ENCODE measurements at places on chromosomes 5 and 9.

DNA sequence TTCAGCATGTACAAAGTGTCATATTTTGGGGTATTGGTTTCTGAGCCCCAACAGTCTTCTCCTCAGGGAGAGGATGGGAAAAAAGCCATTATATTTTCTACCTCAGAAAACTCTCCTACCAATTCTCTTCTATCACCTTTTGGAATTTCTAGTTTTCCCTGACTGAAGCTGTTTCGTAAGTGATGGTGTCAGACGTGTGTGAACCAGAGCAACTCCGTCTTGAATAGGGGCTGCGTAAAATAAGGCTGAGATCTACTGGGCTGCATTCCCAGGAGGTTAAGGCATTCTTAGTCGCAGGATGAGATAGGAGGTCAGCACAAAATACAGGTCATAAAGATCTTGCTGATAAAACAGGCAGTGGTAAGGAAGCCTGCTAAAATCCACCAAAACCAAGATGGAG, 197.3 kb upstream of the C9orf72 start:
- no peak for DNase-seq

GRCh38 chr9:108188976-108189375, 666.8 kb downstream of the ACTL7B start:
- DNase-seq = no peak

GRCh38 chr9:93300175-93300572, 116.2 kb downstream of the WNK2 start:
- DNase-seq = no peak

GRCh38 chr9:69696802-69697201, 24.6 kb upstream of the APBA1 start:
- DNase-seq = no peak

DNA sequence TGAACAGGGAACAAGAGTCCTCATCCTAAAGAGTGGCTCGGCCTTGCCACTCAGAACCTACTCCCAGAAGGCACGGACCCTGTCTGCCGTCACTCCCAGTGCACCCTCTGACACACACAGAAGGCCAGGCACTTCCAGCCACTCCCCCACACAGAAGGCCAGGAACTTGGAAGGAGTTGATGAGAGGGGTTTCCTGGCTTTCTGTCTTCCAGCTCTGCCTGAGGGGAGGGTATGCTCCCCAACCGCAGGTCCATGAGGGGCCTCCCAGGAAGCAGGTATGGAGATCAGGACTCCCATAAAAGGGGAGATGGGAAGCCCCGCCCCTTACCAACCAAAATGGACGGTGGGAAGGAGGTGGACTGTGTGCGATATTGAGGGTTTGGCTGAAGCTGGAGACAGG, 247.6 kb upstream of the IRX4 start:
- no peak for DNase-seq

GRCh38 chr9:72538921-72539702, 17.7 kb downstream of the TMC1 start:
- no peak for DNase-seq

DNA sequence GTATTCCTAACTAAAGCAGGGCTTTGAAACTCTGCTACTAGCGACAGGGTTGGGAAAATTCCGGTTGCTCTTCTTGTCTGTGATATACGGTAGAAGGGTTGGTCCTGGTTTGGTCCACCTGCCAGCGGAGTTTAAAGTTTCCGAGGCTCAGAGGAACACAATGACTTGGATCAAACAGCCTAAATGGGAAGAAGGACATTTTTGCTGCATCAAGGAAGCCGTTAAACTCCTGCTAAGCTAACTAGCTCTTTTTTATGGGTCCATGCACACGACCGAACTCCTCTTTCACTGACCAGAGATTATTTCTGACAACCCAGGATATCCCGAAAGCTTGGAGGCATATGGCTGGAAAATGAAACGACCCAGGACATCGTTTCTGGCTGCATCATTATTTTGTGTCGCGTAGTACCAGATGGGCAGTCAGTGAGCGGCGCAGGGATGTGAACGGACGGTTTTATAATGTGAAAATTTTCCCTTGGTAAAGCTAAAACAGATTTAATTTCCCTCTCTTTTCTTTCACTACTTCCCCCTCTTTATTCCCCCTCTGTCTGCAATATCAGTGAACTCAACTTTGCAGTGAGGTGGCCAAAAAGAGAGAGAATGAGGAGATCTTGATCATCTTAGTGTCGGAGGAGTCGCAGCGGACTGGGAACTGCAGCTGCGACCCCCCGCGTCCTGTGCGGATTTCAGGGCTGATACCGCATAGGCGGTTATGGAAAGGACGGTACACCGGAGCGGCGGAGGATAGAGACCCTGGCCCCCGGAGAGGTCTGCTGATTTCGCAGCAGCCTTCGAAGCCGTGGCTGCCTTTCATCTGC, at the start of gene LURAP1L:
TSS of gene LURAP1L (plus strand) at position 160 of the 818 bp plus-strand sequence. CDS start 696 bp downstream, outside the sequence.
- DNase-seq = peak; percentile 30

DNA sequence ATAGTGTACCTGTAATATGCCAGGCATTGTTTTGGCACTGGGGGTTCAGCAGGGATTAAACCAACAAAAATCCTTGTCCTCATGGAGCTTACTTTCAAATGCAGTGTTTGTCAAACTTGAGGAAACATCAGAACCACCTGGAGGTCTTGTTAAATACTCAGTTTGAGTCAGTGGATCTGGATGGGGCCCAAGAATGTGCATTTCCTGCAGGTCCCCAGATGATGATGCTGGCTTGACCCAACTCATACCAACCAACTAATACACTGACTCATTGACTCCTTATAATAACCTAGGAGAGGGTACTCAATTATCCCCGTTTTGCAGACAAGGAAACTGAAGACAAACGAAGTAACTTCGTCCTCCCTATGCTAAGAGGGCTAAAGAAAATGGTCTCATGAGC, 11.3 kb downstream of the WWC1 start:
- DNase-seq = no peak

- DNase-seq = no peak
Observed at GRCh38 chr9:110146373-110146772, 61.6 kb downstream of the C9orf152 start.

- DNase-seq = no peak
Observed at GRCh38 chr5:171898386-171898785, 108.1 kb downstream of the FBXW11 start.

GRCh38 chr5:17620627-17621026, 10.4 kb downstream of the TAF11L12 start:
- no peak for DNase-seq

GRCh38 chr5:72441862-72442540, 65.2 kb downstream of the ZNF366 start:
- DNase-seq = no peak

- peak; percentile 41 for DNase-seq
Observed at GRCh38 chr9:35490155-35490909, 421 bp downstream of the RUSC2 start.

GRCh38 chr9:89801341-89801740, 196.5 kb downstream of the GADD45G start:
- DNase-seq = no peak

DNA sequence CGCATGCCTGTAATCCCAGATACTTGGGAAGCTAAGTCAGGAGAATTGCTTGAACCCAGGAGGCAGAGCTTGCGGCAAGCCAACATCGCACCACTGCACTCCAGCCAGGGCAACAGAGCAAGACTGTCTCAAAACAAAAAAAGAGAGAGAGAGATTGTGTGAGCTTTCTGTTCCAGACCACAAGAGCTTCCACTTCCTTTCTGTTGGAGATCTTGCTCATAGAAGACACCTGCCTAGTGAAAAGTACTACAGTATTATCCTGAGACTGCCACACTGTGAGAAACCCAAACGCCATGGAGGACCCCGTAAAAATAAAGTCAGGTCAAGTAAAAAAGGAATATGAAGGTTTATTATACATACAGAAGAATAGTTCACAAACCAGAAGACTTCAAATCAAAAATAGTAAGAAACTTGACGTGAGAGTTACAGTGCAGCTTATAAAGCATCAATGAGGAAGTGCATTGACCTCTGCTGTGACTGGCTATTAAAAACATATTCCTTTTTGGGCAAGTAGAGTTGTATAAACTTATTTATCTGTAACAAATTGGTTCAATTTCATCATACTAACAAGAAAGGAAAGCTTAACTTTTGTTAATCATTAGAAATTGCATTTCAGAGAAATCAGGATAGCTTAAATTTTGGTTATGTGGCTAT, 4.3 kb upstream of the EMB start:
- DNase-seq = peak; percentile 63

GRCh38 chr9:92620845-92621244, 49.1 kb downstream of the IPPK start:
- peak; percentile 13 for DNase-seq

- no peak for DNase-seq
Observed at GRCh38 chr9:133405508-133406438, 12.0 kb downstream of the REXO4 start.

DNA sequence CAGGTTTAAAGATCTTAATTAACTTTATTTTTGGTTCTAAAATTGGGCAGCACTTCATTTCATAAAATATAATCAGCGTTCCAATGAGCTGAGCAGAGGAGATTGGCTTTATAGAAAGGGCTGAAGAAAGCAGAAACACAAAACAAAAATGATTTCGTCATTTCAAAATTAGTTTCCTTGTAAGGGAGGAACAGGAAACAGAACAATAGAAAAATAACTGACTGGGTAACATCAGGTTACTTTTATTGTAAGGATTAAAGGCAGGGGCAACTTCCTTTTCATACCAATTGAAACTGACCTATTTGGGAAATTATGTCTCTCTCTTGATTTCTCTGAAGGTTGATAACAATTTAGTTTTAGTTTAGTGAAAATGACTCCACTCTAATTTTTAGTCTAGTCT, 157.1 kb downstream of the ATP10B start:
- DNase-seq = peak; percentile 40

GRCh38 chr5:50843091-50843490, 176.7 kb downstream of the PARP8 start:
- DNase-seq = no peak

DNA sequence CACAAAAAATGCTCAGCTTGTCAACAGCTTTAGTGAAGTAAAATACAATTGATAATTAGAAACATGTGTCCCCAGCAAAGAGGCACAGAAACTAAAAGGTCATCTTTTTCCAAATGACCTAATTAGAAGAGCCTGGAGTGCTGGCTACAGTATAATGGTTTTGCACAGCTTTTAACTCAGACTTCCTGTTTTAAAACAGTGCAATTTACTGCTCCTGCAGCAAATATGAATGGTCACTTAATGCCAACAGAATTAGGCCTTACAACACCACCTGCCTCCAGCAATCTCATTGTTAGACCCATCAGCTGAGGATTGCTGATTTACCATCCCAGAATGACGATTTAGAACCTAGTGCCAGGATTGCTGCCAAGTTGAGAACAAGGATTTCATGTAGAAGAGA, 239.3 kb downstream of the CETN3 start:
- DNase-seq = no peak

All from hematopoietic multipotent progenitor cell treated with erythropoietin and hydrocortisone succinate and interleukin-3 and kit ligand, for 4 days (in vitro differentiated cells).